Stimulated activated CD8-positive, alpha-beta memory T cell treated with anti-CD3 and anti-CD28 coated beads, Interleukin-7, amount 100 ng/mL, for 1 hour (primary cell): ENCODE measurements at places on chromosomes 5 and 9.

DNA sequence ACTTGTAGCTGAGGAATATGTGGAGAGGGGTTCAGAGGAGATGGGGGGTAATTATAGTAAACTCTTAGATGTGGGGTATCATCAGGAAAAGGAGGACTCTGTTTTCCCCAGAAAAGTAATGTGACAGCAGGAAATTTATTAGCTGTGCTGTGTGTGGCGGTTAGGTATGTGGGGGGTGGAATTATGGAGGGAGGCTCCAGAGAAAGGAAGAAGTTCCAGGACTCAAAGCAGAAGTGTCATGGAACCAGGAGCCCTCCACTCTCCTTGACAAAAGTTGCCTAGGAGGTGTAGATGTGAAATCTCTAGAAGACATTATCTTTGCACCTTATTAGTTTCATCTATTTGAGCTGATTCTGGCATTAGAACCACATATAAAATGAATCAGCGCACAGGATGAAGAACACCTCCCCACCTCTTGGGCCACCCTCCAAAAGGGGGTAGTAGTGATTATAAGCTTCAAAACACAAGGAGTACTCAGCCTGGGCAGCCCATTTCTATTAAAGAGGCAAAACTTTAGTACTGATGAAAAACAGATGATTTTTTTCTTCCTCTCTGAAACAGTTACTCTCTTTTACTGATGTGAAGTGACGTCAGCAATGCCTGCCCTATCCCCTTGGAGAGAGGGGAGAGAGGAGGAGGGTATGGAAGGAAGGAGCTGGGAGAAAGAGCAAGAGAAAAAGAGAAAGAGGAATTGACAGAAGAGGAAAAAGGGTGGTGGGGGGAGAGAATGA, 18.2 kb downstream of the NR2F1 start:
- no peak for DNase-seq

GRCh38 chr5:158917731-158918130, 182.0 kb downstream of the EBF1 start:
- no peak for DNase-seq

- DNase-seq, result no peak
Observed at GRCh38 chr5:119945691-119946090, 316.3 kb downstream of the FAM170A start.

DNA sequence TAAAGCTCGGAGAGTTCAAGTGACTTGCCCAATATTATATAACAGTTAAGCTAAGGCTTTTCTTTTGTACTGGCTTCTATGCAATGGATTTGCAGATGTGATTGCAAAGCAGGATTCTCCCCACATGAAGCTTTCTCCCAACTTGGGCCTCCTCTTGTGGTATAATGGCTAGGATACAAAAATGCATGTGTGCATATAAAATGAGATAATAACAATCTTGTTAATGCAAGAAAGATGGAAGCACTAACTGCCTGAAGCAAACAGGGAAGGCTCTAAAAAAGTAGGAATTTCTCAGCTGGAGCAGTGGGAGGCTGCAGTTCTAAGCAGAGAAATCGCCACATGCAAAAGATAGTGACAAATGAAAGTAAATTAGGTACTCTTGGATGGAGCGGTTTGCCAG, 444.2 kb upstream of the RIOK2 start:
- no peak for DNase-seq

DNA sequence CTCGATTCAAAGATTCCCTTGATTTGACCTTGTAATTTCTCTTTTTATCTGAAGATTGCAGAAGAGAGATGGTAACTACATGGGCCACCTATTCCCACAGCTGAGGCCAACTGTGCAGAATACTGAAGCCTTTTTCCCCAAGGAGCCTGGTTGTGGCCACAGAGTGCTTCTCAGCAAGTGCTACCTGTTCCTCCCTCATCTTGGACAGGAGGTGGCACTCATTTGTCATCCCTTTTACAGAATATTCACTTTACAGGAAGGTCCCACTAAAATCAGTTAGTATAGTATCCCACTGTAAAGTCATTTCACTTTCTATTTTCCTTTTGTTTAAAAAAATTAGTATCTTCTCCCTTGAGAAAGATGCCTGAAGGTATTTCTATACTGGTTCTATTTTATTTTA, 346.4 kb downstream of the ARL15 start:
- no peak for DNase-seq

- no peak for DNase-seq
Observed at GRCh38 chr5:113357696-113358476, 76.9 kb downstream of the TSSK1B start.

- no peak for DNase-seq
Observed at GRCh38 chr5:5330728-5331452, 91.6 kb upstream of the ICE1 start.

GRCh38 chr9:108057421-108058134, 568.0 kb upstream of the KLF4 start:
- no peak for DNase-seq

GRCh38 chr5:35804841-35805240, 51.9 kb upstream of the IL7R start:
- no peak for DNase-seq

DNA sequence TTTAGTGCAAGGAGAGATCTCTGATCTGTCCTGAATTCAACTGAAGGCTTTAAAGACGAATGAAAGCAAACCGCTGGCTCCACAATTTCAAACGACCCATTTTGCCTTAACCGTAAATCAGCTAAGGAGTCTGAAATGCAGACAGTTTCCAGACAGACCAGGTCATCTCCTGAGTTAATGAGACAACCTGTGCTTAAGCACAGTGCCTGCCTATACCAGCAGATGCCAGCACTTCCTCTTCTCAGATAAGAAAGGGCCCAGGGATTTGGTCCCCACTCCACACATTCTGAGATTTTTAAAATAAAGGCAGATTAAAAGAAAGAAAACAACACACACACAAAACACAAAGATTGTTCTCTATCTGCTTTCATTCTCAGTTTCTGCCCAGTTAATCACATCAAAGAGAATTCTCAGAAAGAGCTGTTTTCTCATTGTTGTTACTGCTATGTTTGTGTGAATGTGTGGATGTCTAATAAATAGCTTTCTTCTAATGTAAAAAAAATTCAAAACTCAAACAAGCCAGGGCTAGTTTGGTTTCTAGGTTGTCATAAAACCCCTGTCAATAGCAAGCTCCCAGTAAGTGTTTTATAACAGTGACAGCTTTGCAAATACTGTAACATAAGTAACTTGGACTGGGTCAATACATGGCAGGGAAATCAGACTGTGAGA, 157.7 kb upstream of the SLC24A2 start:
- DNase-seq, result no peak

- DNase-seq, result no peak
Observed at GRCh38 chr9:126851286-126851880, 9.1 kb upstream of the ZBTB34 start.
